Skeletal muscle cell (primary cell): ENCODE measurements at places on chromosomes 6 and 20.
A peak's percentile ranks its signal among the peaks of the same experiment; 100 is the strongest.

GRCh38 chr6:33576668-33577067 lies 3.4 kb downstream of the BAK1 start:
- DNase-seq = no peak

DNA sequence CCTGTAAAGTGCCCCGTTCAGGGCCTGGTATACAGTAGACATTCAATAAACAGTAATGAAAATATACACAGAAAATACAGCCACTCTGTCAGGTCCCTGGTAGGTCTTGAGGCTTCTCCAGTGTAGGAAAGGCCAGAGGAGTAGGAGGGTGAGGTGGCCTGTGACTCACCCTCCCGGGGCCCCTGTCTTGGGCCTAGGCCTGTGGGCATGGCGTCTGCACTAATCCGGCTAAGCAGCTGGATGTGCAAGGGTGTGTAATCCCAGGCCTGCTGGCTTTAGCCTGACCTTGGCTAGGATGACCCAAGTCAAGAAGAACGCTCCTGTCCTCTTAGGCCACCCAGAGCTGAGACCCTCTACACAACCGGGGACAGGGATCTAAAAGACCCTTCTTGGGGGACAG lies 84.9 kb downstream of the KCNB1 start:
- no peak for DNase-seq

DNA sequence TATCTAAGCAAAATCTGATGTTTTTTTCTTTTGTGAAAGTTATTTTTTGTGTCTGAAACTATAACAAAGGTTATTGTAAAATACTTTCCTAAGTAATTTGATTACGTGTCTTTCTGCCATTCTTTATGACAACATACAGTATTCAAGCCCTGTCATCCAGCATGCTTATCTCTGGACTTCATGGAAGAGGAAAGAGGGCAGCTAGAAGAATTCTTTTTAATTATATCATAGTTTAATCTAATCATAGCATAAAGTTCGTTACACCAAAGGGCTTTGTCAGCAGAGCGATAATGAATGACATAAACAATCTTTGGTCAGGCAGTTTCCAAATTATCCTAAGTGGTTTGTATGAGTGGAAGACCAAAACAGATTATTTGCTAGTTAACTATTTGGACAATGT lies 3.5 kb downstream of the ENPP3 start:
- DNase-seq = no peak

GRCh38 chr20:4234128-4234527 lies 218.8 kb upstream of the RNF24 start:
- peak; percentile 91 for DNase-seq

GRCh38 chr6:161054876-161055275 lies 63.3 kb downstream of the MAP3K4 start:
- no peak for DNase-seq

- peak; percentile 12 for DNase-seq
Observed at GRCh38 chr6:147903321-147903720, 394.8 kb downstream of the SAMD5 start.

GRCh38 chr6:89792881-89793280 lies 26.7 kb downstream of the MDN1 start:
- no peak for DNase-seq

GRCh38 chr6:83847179-83847578 lies 6.0 kb upstream of the RIPPLY2 start:
- no peak for DNase-seq

DNA sequence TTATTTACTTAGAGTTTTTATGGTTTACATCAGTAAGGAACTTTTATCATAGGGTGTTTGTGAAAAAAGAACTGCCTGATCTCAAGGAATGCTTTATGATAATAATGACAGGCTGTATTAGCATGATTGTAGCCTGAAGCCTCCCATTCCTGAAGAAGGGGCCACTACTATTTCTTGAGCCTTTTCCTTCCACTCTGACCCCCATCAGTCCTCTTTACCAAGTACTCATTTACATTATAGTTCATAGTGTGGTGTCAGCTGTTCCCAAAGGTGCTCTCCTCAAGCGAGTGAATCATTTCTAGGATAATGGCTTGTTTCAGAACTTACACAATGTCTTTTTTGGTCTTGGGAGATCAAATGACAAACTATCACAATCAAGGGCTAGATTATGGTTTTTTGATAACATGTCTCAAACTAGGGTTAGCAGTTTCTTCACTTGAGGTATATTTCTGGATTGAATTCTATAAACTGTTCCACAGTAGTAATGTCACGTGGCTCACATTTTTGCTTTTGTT lies 283.6 kb downstream of the CDKAL1 start:
- no peak for DNase-seq

DNA sequence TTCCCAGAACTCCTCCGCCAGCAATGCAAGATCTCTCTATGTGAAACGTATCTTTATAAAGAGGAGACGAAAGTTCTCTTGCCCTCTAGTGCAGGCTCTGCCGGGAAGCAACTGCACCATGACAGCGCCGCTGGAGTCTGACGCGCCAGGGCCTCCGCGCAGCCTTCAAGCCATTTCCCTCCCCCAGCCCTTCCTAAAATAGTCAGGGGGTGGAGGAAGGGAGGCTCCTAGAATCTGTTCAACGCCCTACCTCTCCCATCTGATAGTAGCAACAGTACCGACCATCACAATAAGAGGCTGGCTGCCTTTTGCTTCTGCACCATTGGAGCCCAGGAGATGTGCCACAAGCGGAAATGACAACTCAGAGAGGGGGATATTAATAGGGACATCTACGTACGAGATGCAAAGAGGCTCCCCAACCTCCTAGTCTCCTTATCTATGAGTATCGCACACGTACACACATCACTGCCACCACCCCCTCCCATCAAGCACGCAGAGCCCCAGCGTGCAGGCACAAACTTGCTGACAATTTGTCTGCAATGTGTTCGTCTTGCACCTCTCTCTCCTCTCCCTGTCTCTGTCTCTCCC lies 1.0 kb downstream of the SYNE1 start:
- DNase-seq = no peak

DNA sequence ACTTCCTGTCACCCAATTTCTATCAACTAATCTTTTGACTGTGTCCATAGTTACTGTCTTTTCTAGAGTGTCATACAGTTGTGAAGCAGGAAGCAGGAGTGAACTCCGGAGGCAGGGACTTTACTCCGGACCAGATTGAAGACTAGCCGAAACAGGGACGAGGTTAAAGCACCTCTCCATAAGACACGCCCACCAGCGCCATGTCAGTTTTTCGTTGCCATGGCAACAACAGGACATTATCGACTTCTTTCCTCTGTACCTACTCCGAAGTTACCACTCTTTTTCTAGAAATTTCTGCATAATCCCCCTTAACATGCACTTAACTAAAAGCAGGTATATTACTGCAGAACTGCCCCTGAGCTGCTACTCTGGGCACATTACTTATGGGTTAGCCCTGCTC lies 25.2 kb downstream of the TRIM38 start:
- no peak for DNase-seq

DNA sequence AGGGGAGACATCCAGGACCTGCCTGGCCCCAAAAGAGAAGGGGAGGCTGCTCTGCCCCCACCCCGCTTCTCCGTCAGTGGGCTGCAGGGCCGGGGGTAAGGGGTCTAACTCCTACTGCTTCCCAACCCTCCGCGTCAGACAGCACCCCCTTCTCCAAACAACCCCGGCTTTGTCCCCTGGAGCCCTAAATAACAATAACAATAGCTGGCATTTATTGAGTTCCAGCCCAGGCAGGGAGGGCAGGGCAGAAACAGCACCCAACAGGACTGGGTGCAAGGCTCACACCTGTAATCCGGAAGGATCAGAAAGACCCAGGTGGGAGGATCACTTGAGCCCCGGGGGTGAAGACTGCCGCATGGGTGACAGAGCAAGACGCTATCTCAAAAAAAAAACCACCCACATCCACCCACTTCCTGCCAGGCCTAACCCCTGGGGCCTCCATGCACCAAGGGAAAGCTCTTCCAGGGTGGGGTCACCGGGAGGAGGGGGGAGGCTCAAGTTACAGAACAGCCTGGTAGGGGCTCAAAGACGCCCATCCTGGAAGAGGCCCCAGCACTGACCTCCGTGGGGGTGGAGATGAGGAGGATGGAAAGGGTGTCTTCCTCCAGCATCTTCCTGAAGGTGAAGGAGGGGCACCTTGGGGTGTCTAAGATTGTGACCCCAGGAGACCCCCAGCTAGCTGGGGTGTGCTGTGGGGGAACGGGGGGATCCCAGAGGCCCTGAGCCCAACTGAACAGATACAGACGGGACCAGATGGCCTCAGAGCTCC lies 1.3 kb upstream of the FNDC11 start:
- DNase-seq = no peak

DNA sequence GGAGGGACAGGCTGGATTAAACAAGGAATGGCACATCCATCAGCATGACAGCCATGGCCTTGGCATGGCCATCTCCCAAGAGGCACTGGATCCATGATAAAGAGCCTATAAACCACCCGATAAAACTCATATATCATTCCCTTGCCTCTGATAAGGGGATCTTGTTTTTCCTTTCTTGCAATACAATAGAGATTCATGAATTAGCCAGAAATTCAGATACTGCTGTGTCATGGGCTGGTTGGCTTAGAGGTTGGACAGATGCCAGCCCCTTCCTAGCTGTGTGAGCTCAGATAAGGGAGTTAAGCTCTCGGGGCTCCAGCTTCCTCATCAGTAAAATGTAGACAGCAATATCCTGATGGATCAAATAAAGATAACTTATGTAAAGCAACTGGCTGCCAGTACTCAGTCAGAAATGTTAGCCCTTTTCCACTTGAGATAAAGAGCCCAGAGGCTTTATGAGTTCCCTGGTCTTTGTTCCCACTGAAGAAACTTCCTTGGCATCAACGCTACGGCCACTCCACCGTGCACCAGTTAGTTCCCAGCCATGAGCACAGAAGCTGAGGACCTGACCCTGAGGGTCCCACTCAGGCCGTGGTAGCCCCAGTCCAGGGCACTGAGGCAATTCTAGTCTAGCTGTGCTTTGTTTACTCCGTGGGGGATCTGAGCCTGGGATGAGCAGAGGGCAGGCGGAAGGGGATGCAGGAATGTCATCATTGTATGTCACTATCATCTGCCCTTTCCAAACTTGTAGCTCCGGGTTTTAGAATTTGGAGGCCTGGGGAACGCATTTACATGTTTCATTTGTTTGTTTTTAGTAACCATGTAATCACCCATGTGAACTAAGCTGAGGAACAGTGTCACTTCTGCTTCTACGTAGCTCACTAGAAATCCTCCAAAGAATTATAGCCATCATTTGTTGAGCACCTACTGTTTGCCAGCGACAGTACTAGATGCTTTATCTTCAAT lies 67.2 kb upstream of the TBC1D7 start:
- DNase-seq = peak; percentile 63

- DNase-seq = no peak
Observed at GRCh38 chr6:54031169-54031568, 80.1 kb upstream of the MLIP start.

GRCh38 chr20:371755-372542 lies 8.6 kb upstream of the TRIB3 start:
- peak; percentile 81 for DNase-seq

DNA sequence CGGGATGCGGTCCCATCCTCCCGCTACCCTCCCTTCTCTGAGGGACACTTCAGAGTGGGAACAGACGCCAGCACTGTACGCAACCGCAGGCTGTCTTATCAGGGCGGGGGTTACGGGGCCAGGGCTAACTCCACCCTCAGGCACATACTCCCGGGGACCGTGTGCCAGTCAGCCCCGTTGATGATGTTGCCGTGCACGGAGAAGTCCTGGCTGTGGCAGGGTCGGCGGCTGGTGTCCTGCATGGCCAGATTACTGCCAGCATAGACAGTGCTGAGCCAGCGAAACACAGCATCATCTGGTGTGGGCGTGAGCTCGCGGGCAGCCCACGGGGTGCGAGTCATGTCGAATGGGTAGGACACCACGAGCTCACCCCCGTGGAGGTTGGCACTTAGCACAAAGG lies 5.0 kb downstream of the CPXM1 start:
- DNase-seq = no peak

DNA sequence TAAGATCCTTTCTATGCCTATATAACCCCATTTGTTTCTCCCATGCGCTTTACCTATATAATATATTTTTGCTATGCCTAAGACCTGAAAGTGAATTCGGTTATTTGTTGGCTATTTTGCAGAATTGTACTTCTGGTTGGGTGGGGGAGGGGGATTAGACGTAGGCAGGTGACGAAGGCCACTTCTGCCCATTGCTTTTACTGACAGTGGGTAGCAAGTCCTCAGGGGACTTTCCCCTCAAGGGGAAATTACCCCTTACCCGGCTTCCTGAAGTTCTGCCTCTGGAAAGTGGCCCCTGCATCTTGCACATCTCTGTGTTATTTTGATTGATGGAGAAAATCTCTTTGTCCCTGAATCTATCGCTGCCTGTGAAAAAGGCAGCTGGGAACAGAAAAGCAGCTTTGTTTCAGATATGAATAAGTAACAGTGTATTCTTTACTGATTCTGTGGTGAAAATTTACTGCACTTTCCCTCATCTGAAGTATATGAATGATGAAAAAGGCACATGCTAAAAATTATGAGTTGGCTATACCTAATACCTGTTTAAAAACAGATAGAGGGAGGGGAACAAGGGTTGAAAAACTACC lies 133.9 kb downstream of the UTRN start:
- DNase-seq = no peak

DNA sequence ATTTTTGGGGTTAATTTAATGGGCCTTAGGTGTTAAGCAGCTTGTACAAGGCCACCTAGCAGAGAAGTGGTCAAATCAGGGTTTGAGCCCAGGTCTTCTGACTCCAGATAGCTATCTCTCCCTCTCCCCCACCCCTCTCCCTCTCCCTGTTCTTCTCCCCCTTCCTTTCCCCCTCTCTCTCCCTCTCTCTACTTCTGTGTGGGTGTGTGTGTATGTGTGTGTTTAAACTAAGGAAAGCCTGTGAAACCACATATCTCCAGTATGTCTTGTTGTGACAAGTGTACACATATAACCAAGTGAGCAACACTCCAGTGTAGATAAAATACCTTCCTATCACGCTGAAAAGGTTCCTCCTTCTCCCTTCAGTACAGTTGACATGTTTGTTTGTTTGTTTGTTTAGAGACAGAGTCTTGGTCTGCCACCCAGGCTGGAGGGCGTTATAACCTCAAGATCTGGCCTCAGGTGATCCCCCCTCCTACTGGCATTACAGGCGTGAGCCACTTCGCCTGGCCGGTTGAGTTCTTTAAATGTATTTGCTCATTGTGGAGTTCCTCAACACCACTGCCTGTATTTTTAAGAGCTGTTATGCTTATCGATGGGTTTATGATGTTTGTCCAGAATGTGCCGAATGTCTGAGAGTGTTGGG lies 140.4 kb downstream of the JARID2 start:
- no peak for DNase-seq

DNA sequence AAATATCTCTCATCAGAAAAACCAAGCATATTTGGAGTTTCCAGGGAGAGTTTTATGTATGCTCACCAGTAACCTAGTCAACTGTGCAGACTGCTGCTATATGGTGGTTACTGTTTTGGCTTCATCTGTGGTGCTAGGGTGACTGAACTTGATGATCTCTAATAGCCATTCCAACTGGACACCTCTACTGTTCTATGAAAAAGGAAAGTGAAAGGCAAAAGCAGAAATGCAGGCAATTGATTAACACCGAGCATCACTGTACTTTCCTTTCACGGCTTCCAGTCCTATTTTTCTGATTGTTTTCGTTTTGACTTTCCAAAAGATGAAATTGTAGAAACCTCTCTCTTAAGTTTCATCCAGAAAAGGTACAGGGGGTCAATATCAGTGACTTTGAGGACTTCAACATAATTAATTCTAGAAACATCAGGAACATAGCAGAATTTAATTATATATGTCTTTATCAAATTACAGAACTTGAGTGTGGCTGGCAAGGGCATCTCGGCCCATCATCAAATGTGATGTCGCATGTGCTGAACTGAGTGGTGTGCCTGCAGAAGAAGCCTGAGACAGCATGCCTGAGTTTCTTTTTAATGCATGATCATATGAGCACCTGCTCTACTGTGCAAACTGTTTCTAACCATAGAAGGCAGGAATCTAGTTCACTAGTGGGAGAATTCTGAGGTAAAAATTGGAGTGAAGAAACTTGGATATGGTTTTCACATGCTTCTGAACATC lies 464.3 kb upstream of the FLRT3 start:
- no peak for DNase-seq
